ENCODE measurements at places on chromosomes 4 and X.

- DNase-seq: no peak
Measured at GRCh38 chr4:4856071-4857000, 3.1 kb upstream of the MSX1 start.

DNA sequence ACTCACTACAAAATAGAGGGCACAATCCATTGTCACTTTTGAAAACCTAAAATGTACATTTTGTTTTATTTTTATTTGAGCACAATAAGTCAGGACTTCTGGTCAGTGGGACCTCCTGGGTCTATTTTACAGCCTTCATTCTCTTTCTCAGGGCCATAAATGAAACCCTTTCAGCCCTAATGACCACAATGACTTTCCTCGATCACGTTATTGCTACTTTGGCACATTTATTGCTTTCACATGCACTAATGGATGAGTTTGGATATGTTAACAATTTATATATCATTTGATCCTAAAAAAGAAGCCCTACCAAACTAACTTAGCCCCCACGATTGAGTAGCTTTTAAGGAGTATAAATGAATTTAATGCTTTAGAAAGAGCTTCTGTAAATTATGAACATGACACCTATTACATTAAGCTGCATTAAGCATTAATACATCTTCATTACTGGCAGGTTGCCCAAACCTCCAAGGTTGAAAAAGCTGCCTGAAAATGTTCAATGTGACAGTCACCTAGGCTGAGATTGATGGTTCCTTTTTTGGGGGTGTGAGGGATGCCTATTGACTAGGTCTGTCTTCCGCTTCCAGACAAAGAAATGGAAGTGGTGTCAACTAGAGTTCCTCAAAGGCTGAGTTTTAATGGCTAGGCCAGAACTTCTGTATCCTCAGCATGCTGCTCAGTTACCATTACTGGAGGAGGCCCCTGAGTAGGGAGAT lies 296.4 kb downstream of the GPAT3 start:
- DNase-seq: no peak

DNA sequence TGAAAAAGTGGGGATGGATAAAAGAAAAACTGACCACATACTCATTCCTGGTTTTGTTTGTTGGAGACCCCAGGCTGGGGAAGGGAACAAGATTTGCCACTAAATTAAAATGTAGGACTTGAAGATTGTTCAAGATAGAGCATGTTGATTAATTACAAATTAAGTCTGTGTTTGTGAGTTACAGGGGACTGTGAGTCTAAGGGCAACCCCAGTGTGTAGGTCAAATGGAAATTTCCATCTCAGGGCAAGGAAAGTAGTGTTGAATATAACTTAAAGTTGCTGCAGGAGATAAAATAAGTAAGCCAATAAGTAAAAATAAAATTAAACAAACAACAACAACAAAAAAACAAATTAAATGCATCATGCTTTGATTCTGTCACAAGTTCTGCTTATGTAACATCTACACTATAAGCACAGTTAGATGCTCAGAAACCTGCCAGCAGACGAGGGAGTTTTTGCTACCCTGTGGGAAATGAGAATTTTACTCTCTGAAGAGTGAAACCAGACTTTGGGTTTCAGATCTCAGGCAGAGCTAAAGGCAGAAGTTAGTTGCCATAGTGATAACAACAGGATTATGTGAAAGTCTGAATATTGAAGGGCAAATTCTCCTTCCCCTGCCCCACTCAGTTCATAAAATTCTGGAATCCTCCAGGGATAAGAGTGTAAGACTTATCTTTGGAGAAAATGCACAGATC lies 352.3 kb downstream of the GRXCR1 start:
- DNase-seq: no peak

- no peak for DNase-seq
Measured at GRCh38 chrX:14591976-14592375, 62.6 kb downstream of the GLRA2 start.

DNA sequence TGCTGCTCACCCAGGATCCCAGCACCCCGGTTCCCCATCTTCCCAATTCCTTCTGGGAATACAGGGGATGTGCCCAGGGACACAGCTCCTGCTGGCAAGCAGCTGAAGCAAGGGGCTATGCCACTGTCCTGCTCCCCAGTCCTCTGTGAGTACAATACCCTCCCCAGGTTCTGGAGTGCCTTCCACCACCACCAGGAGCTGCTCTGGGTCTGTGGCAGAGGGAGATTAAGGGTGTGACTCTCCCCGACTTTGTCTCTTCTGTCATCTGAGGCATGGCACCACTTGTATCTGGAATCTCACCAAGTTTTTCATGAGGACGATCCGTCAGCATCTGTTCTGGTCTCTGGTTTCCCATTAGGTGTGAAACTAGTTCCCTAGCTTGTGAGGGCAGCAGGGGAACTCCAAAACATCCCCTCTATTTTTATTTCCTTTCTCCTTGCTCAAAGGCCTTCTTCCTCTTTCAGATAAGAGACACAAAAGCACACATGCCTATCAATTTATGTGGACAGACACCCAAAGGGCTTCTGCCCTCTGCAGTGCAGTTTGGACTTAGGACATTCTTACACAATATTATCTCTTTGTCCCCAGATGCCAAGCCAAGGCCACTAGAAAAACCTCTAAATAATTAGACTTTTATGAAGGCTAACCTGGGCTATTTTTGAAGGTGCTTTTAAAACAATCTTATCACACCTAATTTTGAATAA lies 26.8 kb downstream of the MGST2 start:
- no peak for DNase-seq

- no peak for DNase-seq
Measured at GRCh38 chrX:41932885-41933284, 9.5 kb upstream of the CASK start.

GRCh38 chrX:41828826-41829225 lies 94.5 kb downstream of the CASK start:
- no peak for DNase-seq

GRCh38 chrX:88526385-88526784 lies 220.6 kb upstream of the CPXCR1 start:
- no peak for DNase-seq

GRCh38 chr4:57233386-57233785 lies 123.2 kb upstream of the IGFBP7 start:
- no peak for DNase-seq

GRCh38 chrX:40244980-40245379 lies 147.2 kb upstream of the BCOR start:
- DNase-seq: no peak

DNA sequence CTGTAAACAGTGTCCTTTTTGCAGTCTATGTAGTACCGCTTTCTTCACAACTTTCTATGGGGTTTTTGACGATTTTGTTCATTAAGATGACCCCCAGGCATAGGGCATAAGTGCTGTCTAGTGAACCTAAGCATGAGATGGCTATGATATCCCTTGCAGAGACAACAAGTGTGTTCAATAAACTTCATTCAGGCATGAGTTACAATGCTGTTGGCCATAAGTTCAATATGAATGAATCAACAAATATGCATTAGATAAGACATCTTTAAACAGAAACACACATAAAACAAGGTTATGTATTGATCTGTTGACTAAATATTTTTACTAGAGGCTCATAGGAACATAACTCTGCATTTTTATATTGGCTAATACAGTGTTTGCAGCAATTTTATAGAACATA lies 1322.0 kb downstream of the ARAP2 start:
- no peak for DNase-seq

DNA sequence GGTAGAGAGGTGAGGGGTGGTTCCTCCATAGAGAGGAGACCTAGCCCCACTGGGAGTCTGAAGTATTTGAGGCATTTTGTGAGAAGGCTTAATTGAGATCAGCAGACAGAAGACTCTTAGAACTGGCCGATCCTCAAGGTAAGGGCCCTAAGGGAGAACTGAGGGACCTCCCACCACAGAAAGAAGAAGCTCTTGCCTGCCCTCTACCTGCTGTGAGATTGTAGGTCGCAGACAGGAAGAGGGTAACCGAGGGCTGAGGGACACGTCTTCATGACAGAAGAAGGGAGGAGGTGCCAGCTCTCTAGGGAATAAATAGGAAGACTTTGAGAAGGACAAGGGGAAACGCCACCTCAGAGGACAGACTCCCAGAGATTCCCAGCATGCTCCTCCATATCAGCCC lies 24.1 kb upstream of the MAGEC1 start:
- DNase-seq: no peak

DNA sequence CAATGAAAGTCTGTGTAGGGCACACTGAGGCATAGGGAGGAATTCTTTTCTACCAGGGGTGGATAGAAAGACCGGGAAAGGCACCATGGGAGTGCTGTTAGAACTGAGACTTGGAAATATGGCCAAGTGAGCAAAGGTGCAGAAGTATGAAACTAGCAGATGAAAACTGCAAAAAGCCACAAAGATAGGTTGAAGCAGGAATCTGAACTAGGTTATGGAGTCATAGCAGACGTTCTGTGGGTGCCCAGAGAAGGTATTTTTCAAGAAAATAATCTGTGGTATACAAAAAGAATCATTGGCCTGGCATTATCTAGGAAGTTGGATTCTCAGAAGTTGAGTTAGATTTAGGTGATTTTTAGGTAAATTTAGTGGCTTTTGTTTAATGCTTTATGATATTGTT lies 48.5 kb downstream of the SMAD1 start:
- DNase-seq: no peak

DNA sequence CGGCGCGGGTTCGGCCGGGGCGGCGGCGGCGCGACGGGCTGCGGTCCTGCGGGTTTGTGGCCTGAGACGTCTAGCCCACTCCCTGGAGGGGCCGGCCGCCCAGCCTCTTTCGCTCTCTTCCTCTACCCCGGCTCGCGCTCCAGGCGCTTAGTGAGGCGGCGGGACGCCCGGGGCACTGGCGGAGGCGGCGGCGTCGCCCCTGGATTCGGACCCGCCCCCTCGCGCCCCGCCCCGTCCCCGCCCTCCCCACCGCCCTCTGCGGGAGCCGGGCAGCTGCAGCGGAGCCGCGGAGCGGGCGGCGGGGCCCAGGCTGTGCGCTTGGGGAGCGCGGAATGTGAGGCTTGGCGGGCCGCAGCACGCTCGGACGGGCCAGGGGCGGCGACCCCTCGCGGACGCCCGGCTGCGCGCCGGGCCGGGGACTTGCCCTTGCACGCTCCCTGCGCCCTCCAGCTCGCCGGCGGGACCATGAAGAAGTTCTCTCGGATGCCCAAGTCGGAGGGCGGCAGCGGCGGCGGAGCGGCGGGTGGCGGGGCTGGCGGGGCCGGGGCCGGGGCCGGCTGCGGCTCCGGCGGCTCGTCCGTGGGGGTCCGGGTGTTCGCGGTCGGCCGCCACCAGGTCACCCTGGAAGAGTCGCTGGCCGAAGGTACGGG lies at the start of gene BMP2K:
Gene BMP2K, plus strand, starts transcription at position 272 of the 650 bp plus-strand sequence. Its CDS starts 194 bp downstream, at position 466.
- peak; percentile 86 for DNase-seq

DNA sequence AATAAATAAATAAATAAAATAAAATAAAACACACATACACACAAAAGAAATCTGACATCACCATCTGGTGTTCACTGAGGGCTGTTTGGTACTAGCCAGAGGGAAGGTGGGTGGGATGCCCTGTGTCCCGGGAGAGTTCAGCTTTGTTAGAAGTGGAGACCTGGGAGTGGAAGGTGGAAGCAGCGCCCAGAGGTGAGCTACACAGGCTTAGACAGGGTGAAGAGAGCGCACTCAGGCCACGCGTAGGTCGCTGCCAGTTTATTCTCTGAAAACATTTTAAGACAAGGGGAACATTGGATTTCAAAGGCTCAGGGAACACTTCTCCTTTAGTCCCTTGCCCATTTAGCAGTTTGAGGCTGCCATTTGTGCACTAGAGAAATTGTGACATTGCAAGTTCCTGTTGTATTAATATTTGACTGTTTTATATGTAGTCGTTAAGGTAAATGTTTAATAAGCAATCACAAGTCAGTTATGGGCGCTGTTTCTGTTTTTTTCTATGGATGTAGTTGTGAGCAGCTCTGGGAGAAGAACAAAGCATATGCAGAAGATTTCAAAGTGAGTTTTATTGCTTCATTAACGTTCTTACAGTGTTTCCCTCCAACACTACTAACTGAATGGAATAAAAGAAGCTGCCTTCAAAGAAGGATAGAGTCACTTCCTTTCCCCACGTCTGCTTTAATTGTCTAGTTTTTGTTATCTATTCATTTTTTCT lies 405.5 kb upstream of the NR3C2 start:
- DNase-seq: no peak

- DNase-seq: no peak
Measured at GRCh38 chr4:133152330-133152821, 3.3 kb downstream of the PCDH10 start.

- no peak for DNase-seq
Measured at GRCh38 chr4:46506876-46507275, 116.9 kb upstream of the GABRA2 start.

DNA sequence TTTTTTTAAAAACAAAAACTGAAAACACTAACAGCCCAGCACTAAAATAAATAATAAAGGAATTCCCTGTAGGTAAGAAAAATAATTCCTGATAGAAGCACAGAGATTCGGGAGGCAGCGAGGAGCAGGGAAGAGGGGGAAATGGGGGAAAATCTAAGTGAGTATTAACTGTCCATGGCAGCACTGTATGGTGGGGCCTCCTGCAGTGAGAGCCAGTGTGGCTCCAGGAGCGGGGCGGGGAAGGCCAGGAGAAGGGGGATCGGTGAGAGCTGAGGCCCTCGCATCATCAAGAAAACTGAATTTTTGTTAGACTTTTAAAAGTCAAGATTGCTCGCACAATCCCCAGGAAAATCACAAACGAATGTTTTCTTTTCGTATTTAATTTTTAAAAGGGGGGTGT lies 14.1 kb downstream of the RNF212 start:
- no peak for DNase-seq

- no peak for DNase-seq
Measured at GRCh38 chr4:146273204-146273901, 59.0 kb downstream of the REELD1 start.

DNA sequence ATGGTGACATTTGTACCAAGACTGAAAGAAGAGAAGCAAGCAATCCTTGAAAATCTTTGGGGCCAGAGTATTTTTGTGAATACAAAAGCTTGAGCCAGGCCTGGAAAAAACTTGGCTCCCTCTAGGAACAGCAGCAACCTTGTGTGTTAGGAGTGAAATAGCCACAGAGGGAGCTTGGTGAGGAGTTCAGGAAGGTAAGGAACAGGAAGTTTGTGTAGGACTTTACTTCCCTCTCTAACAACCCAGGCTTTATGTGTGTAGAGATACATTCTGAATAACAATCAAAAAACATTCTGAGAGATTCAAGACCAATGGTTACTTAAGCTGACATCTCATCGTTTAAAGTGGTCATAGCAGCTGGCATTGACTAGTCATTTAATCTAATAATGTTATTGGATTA lies 668.5 kb downstream of the PCDH18 start:
- DNase-seq: no peak
